ENCODE measurements at places on chromosomes 11 and 22. TPM values are rescaled to one million over a fixed set of nuclear protein-coding genes. Genes with fewer than 3 reads are reported as not detected.
A peak's percentile ranks its signal among the peaks of the same experiment; 100 is the strongest.

DNA sequence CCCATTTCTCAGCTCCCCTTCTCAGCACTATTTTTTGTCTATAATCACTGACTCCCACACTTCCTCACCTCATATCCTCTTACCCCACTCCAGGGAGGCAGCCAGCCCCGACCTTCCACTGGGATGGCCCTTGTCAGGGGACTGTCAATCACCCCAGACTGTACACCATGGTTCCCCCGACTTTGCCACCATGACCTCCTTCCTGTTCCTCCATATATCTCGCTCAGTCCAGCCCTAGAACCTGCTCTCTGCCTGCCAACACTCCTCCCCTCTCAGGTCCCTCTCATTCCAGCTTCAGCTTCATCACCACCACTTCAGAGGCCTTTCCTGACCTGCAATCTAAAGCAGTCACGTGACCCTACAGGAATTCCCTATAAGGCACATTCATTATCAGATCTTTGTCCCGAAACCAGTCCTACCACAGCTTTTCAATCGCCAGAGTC lies 16.5 kb downstream of the PRPF19 start:
- no peak for DNase-seq

GRCh38 chr11:4664786-4665185 lies 21.0 kb downstream of the OR51E1 start:
- DNase-seq, result no peak

DNA sequence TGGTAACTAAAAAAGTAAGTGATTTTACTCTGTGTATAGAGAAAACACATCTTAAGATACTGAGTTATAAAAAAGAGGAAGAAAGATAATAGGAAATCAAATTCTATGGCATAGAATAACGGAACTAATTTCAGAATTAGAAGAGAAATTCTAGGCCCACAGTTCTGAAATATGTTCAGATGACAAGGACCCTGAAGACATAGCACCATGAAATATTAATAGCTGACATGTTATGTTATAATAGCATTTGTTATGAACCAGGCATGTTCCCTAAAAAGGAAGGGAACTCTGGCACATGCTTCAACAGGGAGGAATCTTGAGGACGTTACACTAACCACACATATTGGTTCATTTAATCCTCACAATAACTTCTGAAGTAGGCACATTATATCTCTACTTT lies 32.7 kb downstream of the PRDM10 start:
- no peak for DNase-seq

- DNase-seq, result no peak
Observed at GRCh38 chr11:26651916-26652315, 69.9 kb downstream of the SLC5A12 start.

DNA sequence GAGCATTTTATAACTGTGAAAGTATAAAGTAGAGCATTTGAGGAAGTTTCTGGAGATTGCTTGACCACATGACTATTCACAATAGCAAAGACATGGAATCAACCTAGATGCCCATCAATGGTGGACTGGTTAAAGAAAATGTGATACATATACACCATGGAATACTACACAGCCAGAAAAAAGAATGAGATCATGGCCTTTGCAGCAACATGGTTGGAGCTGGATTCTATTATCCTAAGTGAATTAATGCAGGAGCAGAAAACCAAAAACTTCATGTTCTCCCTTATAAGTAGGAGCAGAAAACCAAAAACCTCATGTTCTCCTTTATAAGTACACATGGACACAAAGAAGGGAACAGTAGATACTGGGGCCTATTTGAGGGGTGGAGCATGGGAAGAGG lies 30.3 kb downstream of the UVRAG start:
- DNase-seq, result no peak

- DNase-seq, result peak; percentile 66
Observed at GRCh38 chr11:2194877-2195755, 23.5 kb upstream of the TH start.

DNA sequence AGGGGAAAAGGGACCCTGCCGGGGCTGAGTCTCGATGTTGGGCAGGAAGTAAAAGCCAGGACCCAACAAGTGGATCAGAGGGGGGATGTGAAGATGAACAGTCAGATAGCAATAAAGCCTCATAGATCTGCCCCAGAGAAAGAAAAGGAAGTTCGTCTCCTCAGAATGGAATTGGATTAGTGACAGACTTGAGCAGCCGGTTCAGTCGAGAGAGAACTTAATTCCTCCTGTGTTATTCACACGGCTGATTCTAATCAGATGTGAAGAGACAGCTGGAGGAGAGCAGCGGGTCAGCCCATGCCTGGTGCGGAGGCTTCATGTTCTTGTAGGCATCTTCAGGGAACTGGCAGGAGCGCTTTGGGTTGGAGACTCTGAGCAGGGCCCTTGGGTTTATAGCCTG lies 29.3 kb upstream of the CABP7 start:
- DNase-seq, result no peak

- peak; percentile 74 for DNase-seq
Observed at GRCh38 chr11:12893787-12894672, 115.1 kb upstream of the RASSF10 start.

GRCh38 chr11:14258221-14258935 lies 100.6 kb downstream of the RRAS2 start:
- DNase-seq, result no peak

- DNase-seq, result no peak
Observed at GRCh38 chr11:133898031-133898769, 52.9 kb upstream of the SPATA19 start.

- DNase-seq, result peak; percentile 74
Observed at GRCh38 chr22:23376256-23376655, 195.9 kb downstream of the BCR start.

Gene CDHR5
- total RNA-seq, result not detected

Gene TREH
- total RNA-seq, result not detected

Gene MEN1
- total RNA-seq, result 29.0 TPM

Gene ME3
- total RNA-seq, result 5.0 TPM
